ENCODE measurements at places on chromosomes 4 and X. TPM values are rescaled to one million over a fixed set of nuclear protein-coding genes. Genes with fewer than 3 reads are reported as not detected.

HOPX gene
- total RNA-seq, result 42.1 TPM

CXCL9 gene
- total RNA-seq, result not detected

CT45A3 gene
- not detected for total RNA-seq

HSFX4 gene
- total RNA-seq, result not detected

TRAM1L1 gene
- total RNA-seq, result 8.9 TPM

SRPX gene
- 2.6 TPM for total RNA-seq

SMIM10 gene
- total RNA-seq, result 0.64 TPM

UGT2B15 gene
- 2.0 TPM for total RNA-seq

DNA sequence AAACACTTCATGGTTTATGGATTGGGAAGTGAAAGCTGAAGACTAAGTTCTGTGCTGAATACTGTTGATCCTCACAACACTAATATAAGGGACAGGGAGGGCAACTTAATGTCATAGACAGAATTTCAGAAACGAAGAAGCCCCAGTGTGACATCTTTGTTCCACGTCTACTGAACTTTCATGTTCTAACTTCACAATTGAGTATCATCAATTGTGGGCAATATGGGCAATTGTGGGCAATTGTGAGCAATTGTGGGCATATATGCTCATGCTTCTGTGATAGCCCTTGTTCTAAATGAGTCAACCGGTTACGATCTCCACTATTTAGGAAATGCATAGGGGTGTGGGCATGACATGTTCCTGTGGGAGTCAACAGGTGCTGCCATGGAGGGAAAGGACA is 33.7 kb downstream of the CYBB start:
- H3K27me3 ChIP-seq, result no peaks in the 10 kb centered on the region
- H3K4me1 ChIP-seq, result no peaks in the 10 kb centered on the region
- H3K36me3 ChIP-seq, result no peaks in the 10 kb centered on the region
- no peak overlapping the region for H3K4me3 ChIP-seq

- DNase-seq, result no peak
- H3K27ac ChIP-seq, result no peak overlapping the region
- no peak overlapping the region for H3K4me3 ChIP-seq
- no peaks in the 10 kb centered on the region for H3K4me1 ChIP-seq
- peaks cover 14% of the 10 kb centered on the region for H3K36me3 ChIP-seq
Observed at GRCh38 chrX:71432733-71433132, 66.6 kb downstream of the TAF1 start.

- H3K4me1 ChIP-seq, result no peaks in the 10 kb centered on the region
- no peak for DNase-seq
- H3K27me3 ChIP-seq, result no peaks in the 10 kb centered on the region
- peaks cover 20% of the 10 kb centered on the region for H3K36me3 ChIP-seq
Observed at GRCh38 chr4:147874109-147874508, 142.2 kb downstream of the ARHGAP10 start.

DNA sequence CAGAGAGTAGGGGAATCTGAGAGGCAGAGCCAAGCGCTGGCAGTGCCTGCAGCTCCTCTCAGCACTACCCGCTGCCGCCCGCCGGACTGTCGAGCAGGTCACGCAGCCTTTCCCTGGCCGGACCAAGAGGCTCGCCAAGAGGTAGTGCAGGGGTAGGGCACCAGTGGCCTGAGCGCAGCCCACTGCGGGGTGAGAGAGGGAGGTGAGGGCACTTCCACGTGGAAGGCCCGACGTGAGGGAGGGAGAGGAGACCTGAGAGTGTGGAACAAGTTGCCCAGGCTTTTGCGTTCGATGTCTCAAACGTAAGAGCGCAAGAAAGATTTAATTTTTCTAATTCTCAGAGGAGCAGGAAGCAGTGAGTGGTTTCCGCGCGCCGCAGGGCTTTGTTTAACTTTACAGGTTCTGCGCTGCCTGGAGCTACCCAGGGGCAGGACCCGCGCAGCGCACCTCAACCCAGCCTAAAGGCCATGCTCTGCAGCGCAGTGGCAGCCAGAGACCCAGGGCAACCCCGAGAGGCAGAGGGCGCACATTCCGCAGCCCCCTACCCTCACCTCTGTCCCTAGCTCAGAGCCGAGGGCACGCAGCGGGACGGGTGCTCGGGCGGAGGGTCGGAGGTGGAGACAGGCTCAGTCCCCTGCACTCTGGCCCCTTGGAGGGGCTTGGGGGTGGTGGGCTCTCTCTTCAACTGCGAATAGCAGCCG is 14.9 kb downstream of the ARHGAP36 start:
- no peaks in the 10 kb centered on the region for H3K36me3 ChIP-seq
- no peaks in the 10 kb centered on the region for H3K4me1 ChIP-seq
- peaks cover 3% of the 10 kb centered on the region for H3K27me3 ChIP-seq
- no peak for DNase-seq
- H3K4me3 ChIP-seq, result peak overlapping the region; percentile 33
- no peak overlapping the region for H3K27ac ChIP-seq

DNA sequence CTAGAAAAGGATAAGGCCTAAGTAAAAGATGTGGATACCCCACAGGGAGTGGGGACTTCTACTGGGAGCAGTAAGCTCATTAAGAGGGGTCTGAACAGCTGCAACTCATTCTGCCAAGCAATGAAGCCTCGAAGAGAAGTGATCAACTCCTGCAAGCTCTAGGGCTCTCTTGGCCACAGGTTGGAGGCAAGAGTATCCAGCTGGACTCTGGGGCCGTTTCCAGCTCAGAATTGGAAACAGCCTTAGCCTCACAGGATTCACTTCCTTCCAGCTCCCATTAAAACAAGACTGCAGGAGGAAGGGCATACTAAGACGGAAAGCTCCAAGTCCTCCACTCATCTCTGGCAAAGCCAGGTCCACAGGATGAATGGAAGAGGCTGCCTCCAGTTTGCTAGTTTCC is 126.3 kb downstream of the ATG4A start:
- H3K27ac ChIP-seq, result no peak overlapping the region
- no peak for DNase-seq
- H3K4me3 ChIP-seq, result no peak overlapping the region
- H3K36me3 ChIP-seq, result peaks cover 10% of the 10 kb centered on the region
- peaks cover 24% of the 10 kb centered on the region for H3K4me1 ChIP-seq
- H3K27me3 ChIP-seq, result no peaks in the 10 kb centered on the region

DNA sequence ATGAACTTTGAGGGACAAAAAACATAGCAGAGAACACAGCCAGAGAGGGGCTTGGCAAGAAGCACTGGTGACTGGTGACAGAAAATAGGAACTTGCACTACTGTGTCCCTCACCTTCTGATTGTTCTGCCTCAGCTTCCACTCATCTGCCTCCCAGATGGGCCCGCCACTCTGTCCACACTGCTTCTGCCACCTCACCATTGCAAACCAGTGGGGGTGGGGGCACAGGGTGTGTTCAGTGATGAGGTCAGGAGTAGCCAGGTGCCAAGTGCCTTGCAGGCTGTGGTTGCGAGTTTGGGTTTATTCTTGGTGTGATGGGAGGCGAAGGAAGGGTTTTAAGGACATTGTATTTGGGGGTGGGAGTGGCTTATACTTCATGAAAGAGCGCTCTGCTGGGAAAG is 9.1 kb upstream of the UBA1 start:
- no peak overlapping the region for H3K4me3 ChIP-seq
- peaks cover 4% of the 10 kb centered on the region for H3K36me3 ChIP-seq
- no peak for DNase-seq
- no peak overlapping the region for H3K27ac ChIP-seq
- no peaks in the 10 kb centered on the region for H3K27me3 ChIP-seq
- H3K4me1 ChIP-seq, result no peaks in the 10 kb centered on the region

GRCh38 chr4:101346351-101347266 is 717 bp downstream of the PPP3CA start:
- peak overlapping the region; percentile 98 for H3K4me3 ChIP-seq
- peaks cover 8% of the 10 kb centered on the region for H3K27me3 ChIP-seq
- no peak for DNase-seq
- peaks cover 8% of the 10 kb centered on the region for H3K36me3 ChIP-seq
- H3K27ac ChIP-seq, result peak overlapping the region; percentile 87

DNA sequence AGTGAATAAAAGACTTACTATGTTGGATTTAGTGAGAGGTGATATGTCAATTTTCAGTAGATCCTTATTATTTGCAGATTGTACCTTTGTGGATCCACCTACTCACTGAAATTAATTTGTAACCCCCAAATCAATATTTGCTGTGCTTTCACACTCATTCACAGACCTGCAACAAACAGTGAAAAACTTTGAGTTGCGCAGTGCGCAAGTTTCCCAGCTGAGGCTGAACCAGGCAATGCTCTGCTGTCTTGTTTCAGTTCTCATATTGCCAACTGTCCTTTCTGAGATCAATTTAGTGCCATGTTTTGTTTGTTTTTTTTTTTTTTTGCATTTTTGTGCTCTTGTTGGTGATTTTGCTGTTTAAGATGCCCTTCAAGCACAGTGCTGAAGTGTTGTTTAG is 40.8 kb upstream of the LEF1 start:
- no peak for DNase-seq
- H3K4me1 ChIP-seq, result peaks cover 16% of the 10 kb centered on the region
- peaks cover 7% of the 10 kb centered on the region for H3K27me3 ChIP-seq
- no peak overlapping the region for H3K4me3 ChIP-seq
- H3K27ac ChIP-seq, result no peak overlapping the region

GRCh38 chrX:119118780-119119395 is 8.7 kb downstream of the KIAA1210 start:
- no peak overlapping the region for H3K4me3 ChIP-seq
- no peaks in the 10 kb centered on the region for H3K4me1 ChIP-seq
- peaks cover 7% of the 10 kb centered on the region for H3K27me3 ChIP-seq
- no peaks in the 10 kb centered on the region for H3K36me3 ChIP-seq
- DNase-seq, result no peak

Data from type B pancreatic cell (in vitro differentiated cells).